Stimulated activated CD4-positive, alpha-beta T cell treated with anti-CD3 and anti-CD28 coated beads, Interleukin-12 subunit alpha, Interleukin-12 subunit beta, amount 100 ng/mL, for 4 hours (primary cell): ENCODE measurements at places on chromosomes 6 and 20.
A peak's percentile ranks its signal among the peaks of the same experiment; 100 is the strongest.

DNA sequence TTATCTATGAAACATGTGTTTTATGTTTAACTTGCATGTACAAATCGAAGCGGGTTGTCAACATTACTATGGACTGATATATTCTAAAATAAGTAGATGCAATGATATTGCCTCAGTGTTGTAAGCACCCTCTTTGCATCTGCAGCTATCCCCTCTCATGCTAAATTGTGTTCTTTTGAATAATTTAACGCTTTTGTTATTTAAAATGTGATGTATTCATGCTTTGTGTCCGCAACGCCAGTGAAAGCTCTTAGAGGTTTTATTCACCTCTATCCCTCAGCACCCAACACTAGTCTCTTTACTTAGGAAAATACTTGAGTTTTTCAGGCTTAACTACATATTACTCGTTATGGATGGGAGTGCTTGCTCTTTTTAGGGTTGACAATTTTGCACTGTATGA, 173.7 kb upstream of the ID4 start:
- DNase-seq, result no peak

- no peak for DNase-seq
These were observed 320.2 kb upstream of the JARID2 start for GRCh38 chr6:14925699-14926026.

- no peak for DNase-seq
These were observed 304.9 kb downstream of the CD109 start for GRCh38 chr6:74000666-74001490.

DNA sequence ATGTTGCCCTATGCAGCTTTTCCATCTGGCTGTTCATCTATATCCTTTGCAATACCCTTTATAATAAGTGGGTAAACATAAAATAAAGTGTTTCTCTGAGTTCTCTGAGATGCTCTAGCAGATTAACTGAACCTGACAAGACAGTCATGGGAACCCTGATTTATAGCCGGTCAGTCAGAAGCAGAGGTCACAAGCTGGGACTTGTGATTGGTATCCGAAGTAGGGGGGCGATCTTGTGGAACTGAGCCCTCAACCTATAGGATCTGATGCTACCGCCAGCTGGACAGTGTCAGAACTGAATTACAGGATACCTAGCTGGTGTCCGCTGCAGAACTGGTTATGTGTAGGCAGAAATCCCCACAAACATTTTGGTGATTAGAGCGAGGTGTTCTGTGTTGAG, 39.0 kb downstream of the SLC17A5 start:
- DNase-seq, result no peak

GRCh38 chr6:15793826-15794225, 131.0 kb upstream of the DTNBP1 start:
- no peak for DNase-seq

DNA sequence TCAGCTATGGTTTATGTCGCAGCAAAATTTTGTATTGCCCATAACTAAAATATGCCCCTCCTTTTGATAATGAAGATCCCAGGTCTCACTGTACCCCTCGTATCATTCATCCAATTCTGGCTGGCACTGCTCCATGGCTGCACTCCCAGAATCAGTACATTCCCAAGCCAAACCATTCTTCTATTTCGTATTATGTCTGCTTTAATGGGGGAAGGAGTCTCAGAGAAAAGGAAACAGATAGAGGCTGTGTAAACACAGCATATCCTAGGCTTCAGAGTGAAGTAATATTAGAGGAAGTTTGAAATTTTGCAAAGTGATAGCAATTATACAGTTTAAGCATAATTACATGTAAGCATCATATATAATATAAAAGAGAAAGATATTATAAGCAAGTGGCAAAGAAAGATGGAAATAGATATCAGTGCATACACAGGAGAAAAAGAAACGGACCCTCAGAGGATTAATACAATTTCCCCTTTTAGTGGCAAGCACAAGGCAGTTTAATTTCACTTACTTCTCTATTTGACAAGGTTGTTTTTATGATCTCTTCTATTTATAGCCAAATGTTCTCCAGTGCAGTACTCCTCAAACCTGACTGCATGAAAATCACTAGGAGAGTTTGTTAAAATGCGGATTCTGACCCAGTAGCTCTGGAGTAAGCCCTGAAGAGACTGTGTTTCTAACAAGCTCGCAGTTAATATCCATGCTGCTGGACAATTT, 56.5 kb upstream of the TENT5A start:
- DNase-seq, result no peak

DNA sequence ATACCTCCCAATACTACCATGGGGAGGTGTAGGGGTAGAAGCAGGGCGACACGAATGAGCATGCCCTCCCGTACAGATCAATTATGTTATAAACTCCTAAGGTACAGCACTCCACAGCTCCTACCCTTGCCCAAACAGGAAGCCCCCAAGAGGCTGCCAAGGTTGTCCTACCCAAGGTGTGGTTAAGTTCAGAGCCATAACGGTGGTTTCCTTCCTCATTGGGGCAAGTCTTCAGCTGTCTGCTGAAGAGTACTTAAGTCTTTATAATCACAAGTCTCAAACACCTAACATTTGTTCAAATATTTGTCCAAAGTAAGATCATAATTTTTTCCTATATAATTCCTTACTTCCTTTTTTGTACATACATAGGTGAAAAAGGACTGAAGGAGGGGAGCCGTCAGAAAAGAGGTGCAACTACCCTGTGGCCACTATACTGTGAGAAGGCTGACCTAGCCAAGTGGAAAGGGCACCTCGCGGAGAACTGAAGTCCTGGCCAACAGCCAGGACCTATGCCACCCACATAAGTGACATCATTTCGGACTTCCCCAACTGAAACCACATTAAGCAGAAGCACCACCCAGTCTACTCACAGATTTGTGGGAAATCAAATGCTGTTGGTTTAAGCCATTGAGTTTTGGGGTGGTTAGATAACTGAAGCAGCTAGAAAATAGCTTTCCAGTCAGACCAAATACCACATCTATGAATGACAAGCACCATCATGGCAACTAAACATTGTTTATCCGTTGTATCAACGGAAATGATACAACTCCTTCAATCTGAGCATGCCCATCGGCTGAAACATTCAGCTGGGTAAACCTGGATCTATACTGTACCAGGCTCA, 2.9 kb upstream of the RAB22A start:
- peak; percentile 43 for DNase-seq

DNA sequence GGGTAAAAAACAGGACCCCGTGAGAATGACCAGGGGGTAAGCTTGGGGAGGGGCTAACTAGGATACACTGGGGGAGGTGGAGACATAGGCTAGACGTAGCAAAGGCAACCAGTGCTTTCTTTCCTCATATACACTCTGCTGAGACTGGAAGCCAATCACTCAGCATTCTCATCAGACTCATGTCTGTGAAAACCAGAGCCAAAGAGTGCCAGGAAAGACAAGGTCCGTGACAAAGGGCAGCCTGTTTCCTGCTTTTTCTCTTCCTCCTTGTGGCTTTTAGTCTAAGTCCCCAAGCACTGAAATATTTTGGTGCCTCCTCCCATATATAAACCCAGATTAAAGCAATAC, 97.9 kb upstream of the NEDD9 start:
- no peak for DNase-seq

GRCh38 chr6:40406175-40406574, 181.0 kb downstream of the LRFN2 start:
- no peak for DNase-seq

- no peak for DNase-seq
These were observed 54.0 kb downstream of the IL20RA start for GRCh38 chr6:136990754-136991153.

DNA sequence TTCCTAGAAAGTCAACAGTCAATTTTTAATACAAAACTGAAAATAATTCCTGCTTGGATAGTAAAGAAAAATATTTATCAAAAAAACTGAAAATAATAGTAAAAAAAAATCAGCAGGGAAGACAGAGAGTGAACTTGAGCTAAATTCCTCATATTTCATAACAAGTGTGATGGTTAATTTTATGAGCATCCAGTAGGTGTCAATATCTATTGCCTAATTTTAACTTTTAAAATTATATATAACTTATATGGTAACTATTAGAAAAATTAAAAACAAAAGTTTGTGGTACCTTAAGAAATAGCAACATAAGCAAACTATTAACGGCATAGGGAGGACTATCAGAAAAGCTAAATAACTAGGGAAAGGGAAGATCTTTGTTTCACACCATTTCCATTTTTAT, 2.1 kb downstream of the EPM2A start:
- no peak for DNase-seq

- no peak for DNase-seq
These were observed 25.9 kb downstream of the GLP1R start for GRCh38 chr6:39074486-39074885.

- DNase-seq, result no peak
These were observed 58.5 kb downstream of the MAP7 start for GRCh38 chr6:136491754-136492153.

GRCh38 chr6:142047934-142048592, 84.7 kb upstream of the GJE1 start:
- no peak for DNase-seq

GRCh38 chr6:125154761-125155135, 1.2 kb downstream of the TPD52L1 start:
- DNase-seq, result peak; percentile 1

GRCh38 chr6:134303891-134304290, 14.0 kb downstream of the SGK1 start:
- DNase-seq, result no peak

DNA sequence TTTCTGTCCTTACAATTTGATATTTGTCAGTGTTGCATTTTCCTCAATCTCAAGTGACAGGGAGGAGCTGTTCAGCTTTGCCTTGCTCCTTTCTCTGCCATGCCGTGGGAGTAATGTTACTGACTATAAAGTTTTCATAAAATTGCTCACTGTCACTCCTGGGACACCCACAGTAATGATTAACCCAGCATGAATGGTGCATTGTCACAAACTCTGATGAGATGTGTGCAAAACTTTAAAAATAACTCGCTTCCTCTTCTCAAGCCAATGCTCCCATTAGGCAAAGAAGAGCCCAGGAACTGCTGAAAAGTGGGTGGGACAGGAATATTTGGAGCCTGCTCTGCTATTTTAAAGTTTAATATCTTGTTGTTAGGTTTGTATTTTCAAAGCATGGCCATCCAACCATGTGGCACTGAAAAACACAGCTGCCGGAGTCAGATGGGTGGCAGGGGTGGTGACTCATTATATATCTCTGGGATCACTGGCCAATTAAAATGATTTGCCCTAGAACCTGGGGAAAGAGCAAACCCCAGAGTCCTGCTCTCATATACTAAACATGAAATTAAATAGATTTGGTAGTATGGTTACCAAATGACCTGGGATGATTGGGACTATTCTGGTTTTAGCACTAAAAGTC, 260.1 kb downstream of the BTBD3 start:
- DNase-seq, result no peak

GRCh38 chr20:37231947-37232630, 29.5 kb downstream of the GHRH start:
- no peak for DNase-seq

- DNase-seq, result no peak
These were observed 168.9 kb upstream of the JARID2 start for GRCh38 chr6:15077006-15077405.

- no peak for DNase-seq
These were observed 134.3 kb downstream of the UNC5CL start for GRCh38 chr6:40904583-40905194.

DNA sequence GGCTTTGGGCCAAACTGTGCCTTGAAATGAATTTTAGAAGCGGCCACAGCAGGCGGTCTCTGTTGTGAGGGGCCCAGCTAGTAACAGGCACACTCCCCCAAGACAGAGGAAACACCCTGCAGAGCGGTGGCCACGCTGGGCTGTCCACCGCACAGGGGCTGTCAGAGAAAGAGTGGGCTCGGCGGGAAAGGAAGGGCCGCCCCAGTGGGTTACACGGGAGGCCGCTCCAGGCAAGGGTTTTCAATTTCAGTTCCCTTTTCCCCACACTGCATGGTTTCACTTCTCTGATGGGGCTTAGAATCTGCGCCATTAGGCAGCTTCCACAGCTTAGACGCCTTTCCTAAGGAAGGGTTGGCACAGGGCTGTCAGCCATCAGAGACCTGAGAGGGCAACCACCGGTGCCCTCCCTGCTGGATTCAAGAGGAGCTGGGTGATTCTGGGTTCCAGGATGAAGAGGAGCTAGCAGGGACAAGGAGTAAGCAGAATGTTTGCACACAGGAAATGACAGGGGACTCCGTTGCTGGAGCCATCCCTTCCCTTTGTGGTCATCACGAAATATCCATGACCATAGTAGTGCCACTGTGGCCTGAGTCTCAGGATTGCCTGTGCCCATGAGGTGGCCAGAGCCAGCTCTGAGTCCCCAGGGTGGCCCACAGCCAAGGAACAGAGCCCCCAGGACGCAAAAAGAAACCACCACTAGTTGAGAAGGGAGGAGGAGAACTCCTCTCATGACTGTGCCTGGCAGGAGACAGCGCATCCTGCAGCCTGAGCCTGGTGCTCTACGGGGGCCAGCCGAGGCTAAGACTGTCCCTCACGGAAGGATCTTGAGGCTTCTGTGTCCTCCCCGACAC, 282.7 kb downstream of the NRN1 start:
- no peak for DNase-seq

DNA sequence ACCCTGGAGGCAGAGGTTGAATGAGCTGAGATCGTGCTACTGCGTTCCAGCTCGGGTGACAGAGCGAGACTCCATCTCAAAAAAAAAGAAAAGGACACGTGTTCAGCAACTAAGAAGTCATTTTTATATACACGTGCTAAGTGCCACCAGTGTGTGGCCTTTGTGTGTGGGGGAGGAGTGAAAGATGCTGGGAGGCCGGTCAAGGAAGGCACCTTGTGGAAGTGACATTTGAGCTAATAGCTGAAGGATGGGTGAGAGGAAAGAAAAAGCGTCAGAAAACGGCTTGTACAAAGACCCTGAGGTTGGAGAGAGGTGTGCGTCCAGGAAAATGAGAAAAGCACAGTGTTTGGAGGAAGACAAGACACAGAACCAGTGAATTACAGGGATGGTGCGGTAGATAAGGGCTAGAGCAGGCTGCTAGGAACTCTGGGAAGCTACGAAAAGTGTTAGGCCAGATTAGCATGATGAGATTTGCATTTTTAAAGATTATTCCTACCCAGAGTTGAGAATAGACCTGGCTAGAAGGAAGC, 11.6 kb downstream of the RREB1 start:
- DNase-seq, result no peak

- DNase-seq, result no peak
These were observed 306.7 kb upstream of the SASH1 start for GRCh38 chr6:148035806-148036390.

GRCh38 chr20:20492521-20493332, 124.8 kb downstream of the INSM1 start:
- no peak for DNase-seq

DNA sequence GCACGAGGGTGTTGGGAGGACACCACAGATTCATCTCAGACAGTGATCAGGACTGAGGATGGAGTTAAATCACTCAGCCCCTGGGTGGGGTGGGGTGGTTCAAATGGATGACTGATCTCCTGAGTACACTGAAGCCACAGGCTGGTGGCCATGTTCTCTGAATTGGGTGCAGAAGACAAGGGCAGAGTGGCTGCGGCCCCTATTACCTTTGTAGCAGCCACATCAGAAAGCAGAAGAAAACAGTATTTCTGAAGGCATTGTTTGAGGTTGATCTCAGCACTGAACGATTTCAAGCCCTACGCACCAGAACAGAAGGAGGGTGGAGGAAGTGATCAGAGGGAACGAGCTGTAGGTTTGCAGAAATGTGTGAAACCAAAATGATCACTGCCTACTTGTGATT, 71.6 kb downstream of the SH3BGRL2 start:
- no peak for DNase-seq
